ENCODE measurements at places on chromosomes 1 and 21.
A peak's percentile ranks its signal among the peaks of the same experiment; 100 is the strongest.

DNA sequence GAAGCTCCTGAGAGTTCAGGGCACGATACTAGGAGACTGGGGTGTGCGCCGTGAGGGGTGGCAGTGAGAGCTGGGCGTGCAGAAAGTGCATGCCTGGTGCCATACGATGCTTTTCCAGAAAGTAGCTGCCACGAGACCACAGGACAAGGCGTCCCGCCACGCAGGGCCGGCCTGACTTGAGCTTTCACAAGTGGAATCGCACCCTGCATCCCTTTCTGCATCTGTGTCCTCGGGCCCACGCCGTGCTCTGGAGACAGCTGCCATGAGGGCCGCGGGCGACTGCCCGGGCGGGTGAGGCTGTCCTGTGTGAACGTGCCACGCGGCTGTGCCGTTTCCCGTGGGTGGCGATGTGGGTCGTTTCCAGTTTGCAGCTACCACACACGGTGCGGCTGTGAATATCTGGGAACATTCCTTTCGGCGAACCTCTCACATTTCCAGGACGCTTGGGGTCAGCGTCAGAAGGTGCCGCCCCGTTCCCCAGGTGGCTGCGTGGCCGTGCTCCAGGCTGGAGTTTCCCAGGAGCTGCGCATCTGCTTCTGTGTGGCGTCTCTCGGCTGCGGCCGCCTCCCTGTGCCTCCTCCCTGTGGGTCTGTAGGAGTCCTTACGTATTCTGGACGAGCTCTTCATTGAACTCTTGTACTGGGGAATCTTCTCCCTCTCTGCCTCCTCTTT lies 1.0 kb upstream of the PERM1 start:
- DNase-seq, result no peak

DNA sequence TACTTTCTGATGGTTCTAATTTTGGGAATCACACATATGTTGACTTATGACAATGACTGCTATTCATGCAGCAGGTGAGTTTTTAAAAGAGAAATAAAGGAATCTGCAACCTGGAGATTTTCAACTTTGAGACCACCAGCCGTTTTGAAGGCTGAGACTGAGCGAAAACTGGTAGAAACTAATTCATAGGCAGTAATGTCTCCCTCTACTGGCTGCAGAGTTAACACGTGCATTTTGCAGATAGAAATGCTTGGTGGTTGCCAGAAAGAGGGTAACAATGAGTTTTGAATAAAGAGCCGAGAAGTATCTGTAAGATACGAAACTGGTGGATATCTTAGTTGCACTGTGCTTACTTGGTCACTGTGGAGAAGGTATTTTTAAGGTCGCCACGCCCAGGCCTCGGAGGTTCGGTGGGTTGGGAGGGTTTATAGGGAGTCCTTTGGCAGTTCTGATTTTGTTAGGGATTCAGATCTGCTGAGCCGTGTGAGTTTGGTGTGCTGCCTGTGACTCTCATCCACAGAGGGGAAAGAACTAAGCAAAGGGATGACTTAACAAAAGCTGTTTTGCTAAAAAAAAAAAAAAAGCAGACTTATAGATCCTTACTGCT lies 83.0 kb downstream of the RYR2 start:
- DNase-seq, result peak; percentile 20

GRCh38 chr1:209643285-209644020 lies 8.8 kb downstream of the LAMB3 start:
- no peak for DNase-seq

DNA sequence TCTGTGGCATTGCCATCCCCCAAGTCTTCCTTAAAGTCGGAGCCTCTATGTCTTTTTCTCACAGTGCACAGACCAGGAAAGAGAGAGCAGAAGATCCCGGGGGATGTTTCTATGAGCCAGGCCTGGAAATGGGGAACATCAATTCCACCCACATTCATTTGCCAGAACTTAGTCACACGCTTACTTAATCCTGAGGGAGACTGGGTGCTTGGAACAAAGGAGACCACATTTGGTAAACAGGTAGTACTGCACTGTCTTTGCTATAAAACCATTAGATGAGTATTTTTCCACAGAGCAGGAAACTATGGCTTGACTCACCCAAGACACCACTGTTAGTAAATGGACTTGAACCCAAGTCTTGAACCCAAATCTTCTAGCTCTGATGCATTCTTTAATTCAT lies 60.7 kb upstream of the CTTNBP2NL start:
- no peak for DNase-seq

GRCh38 chr1:23224739-23225648 lies 7.7 kb upstream of the HTR1D start:
- DNase-seq, result no peak

- peak; percentile 51 for DNase-seq
Measured at GRCh38 chr21:40143822-40144525, 276.7 kb downstream of the PCP4 start.

GRCh38 chr1:1179983-1180861 lies 6.5 kb downstream of the TTLL10 start:
- no peak for DNase-seq

DNA sequence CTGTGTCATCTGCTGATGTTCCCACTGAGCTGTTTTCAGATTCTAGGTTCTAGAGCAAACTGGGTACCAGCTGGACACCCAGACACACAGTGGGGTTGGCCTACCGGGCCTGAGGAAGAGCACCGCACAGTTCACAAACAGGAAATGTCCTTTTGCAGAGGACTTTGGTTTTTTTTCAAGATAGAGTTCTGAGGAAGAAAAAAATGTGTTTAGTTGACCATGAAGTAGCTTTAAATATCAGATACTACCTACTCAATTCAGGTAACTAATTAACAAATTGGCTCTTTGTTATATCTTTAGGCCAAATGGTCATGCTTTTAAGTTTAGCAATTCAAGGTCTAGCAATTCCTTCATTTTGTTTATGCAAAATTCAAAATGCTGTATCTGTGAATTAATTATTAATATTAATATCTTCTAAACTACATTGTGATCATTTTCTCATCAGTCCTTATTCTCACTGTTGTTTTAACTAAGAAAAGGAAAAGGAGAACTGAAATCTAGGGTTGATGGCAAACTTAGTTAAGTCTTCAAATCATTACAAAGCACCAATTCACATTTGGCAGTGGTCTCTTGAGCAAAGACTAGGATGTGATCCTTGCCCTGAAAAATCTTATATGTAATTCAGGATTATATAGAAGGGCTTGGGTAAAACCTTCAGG lies 17.2 kb upstream of the NCF2 start:
- no peak for DNase-seq

DNA sequence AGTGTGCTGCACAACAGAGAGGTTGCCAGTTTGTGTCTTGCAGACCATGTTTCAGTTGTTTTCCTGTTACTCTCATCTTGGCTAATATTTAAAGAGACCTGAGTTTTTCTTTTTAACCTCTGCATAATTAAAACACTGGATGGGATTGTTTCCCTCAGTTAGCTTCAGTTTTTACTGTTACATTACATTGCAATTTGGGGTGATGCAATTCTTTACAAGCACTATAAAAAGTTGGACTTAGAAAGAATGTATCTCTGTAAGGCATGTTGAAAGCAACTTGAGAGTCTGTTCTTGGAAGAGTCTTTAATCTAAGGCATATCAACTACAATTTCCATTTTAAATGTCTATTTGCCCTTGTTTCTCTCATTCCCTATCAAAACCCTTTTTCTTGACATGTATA lies 99.1 kb downstream of the DNM3 start:
- DNase-seq, result no peak

GRCh38 chr21:36030581-36031189 lies 29.6 kb downstream of the SETD4 start:
- DNase-seq, result no peak

GRCh38 chr1:155061381-155062150 lies 2.0 kb upstream of the EFNA4 start:
- DNase-seq, result peak; percentile 92

- no peak for DNase-seq
Measured at GRCh38 chr1:167635941-167636340, 5.9 kb downstream of the RCSD1 start.

DNA sequence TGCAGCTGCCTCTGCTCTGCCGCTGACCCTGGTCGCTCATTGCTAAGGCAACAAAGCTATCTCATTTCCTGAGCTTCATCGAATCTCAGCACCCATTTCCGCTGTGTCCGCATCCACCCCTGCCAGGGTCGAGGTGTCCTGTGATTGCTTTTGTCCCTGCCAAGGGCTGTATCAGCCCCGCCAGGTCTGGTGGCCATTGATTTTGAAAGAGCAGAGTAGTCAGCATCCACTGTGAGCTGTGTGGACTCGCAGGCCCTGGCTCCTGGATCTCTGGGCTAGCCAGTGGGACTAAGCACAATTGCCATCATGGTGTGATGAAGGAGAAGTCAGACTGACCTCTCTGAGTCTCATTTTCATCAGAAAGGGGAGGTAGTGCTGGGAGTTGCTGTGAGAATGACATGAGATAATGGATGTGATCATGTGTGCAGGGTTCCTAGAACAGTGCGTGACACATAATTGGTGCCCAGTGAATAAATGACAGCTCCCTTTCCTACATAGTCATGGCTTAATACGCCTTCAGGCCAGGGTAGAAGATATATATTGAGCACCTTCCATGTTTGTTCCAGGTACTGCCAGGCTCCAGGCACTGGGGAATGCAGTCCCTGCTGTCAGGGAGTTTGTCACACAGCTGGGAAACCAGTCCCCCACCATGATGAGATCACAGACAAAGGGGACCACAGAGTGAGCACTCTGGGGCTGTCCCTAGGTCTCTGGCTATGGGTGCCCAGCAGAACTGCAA lies 32.1 kb downstream of the NAV1 start:
- peak; percentile 67 for DNase-seq
